Nephron progenitor cell (in vitro differentiated cells): ENCODE measurements at places on chromosomes 4 and X.

DNA sequence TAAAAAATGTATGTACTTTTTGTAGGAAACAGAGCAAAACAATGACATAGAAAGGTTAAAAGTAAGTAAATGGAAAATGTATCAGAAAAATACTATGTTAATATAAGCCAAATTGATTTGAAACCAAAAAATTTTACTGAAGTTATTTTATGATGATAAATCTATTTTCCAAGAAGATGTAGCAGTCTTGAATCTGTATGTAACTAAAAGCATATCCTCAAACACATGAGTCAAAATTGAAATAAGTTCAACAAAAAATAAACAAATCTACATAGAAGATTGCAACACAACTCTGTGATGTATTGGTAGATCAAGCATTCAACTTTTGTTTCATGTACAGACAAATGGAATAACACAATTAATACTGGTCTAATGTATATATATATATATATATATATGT is 450.0 kb downstream of the SPRY1 start:
- DNase-seq, result no peak

- DNase-seq, result no peak
Measured at GRCh38 chr4:7389101-7389701, 45.5 kb downstream of the PSAPL1 start.

GRCh38 chr4:6224735-6225134 is 24.4 kb upstream of the JAKMIP1 start:
- DNase-seq, result no peak

DNA sequence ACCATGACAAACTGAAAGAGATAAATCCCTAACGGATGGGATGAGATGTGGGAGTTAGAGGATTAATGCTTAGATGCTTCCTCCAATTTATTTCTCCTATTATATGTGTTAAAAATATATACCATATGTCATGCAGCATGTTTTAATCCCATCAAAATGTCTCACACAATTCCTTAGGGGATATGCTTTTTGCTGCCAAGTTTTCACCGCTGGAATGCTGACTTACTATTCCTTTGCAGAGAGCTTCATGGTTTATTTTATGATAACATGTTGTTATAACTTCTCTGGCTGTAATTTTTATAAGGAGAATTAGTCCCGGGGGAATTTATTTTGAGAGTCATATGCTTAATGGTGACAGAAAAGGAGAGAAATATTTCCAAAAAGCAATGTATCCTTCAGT is 670.3 kb downstream of the IL1RAPL1 start:
- DNase-seq, result no peak

DNA sequence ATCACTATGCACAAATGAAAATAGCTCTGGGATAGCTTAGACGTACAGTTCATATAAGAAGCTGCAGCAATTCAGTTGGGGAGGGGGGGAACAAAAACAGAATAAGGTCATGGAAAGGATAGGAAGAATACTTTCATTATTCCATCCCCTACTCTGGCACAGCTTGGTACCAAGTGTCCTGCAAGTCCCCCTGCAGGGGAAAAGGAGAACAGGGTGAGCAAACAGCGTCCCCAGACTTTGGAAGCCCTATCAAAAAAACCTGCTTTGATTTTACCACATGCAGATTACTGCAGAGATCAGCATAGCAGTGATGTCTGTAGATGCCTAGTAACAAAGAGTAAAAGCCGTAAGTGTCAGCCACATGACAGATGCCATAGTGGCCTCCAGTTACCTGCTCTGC is 209.4 kb upstream of the NEIL3 start:
- DNase-seq, result no peak
